Stimulated activated CD4-positive, alpha-beta T cell treated with anti-CD3 and anti-CD28 coated beads, Interleukin-1b, Interleukin-23, amount 100 ng/mL, for 1 hour (primary cell): ENCODE measurements at places on chromosomes 7 and 10.

DNA sequence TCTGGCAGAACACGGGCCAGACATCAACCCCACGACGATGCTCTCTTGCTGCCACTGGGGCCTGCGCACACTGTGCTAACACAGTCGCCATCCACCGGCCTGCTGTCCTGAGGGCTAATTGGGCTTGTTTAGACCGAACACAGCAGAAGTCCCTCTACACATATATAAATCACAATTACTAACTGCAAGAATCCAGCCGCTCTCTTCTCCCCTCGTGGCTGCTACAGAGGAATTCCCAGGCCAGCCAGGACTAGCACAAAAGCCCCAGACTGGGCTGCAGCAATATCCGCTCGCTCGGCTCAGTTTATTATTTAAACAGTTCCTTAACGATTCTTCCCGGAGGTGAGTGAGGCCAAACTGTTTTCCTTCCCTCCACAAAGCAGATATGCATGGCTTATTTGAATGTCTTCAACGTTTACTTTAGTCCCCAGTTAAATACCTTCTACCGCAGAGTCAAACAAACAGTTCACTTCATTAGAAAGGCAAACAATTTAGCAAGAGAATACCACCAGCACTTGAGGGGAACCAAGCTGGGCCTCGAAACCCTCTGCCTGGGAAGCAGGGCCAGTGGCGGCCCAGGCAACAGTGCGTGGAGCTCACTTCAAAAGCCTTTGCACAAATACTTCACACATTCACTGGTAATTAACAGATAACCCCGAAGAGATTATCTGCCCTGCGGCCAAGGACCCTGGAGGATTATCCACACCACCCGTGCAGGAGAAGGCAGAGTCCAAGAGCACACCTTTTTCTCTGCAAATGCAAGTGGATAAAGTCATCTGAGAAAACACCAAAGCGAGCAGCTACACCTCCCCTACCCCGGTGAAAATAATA is 145.3 kb downstream of the GLI3 start:
- no peak for DNase-seq

DNA sequence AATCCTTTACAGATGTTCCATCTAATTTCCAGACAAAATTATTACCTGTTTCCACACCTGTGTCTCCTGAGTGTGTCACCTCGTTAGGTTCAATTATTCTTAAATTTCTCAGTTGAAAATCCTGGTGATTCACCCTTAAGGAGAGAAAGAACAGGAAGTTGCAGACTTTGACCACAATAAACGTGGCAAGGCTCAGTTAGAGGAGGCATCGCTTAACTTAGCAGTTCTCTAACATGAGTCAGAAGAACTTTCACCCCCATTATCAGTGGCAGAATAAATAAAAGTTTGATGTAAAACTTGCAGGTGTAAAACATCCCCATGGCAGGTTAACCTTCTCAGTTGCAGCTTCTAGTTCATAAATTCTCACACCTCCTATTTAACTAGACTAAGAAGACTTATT is 8.3 kb downstream of the XPNPEP1 start:
- DNase-seq = no peak

- DNase-seq = no peak
Measured at GRCh38 chr7:33196221-33196620, 66.9 kb downstream of the BBS9 start.

GRCh38 chr7:24831240-24831639 is 74.0 kb upstream of the GSDME start:
- DNase-seq = no peak

DNA sequence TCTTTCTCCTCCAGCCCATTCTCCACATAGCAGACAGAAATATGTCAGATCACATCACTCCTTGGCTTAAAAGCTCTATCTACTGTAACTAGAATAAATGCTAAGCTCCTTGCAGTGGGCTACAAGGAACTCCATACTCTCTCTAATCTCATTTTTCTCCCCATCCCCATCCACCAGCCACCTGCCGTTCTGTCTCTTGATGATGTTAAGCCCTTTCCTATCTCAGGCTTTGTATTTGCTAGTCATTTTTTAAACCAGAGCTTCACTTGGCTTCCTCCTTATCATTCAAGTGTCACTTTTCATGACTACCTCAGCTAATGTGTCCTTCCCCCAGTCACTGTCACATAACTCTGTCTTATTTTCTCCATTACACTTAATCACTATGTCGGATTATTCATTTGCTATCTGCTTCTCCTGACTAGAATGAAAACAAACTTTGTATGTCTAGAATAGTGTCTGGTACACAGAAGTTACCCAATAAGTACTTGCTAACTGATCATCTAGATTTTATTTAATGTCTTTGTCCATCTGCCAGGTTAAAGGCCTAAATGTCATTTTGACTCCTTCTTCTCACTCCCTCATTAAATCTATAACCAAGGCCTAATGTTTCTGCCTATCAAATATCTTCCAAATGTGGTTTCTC is 87.2 kb upstream of the RPA3 start:
- no peak for DNase-seq

DNA sequence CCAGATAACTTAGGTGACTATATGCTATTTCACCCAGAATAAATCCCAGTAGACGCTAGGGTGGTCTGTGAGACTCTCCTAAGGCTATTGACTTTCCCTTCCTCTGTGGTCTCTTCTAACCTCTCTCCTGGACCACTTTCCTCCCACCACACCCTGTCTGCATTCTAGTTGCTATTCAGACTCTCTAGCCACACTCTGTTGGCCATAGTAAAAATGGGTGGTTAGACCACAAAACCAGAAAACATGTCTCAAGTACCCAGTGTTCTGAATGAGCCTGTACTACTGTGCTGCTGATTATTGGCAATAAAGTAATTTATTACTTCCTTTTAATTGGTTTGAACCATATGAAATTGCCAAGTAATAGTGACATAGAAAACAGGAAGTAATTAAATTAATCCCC is 240.8 kb downstream of the KIF20B start:
- DNase-seq = no peak

- no peak for DNase-seq
Measured at GRCh38 chr10:129601737-129602136, 134.7 kb downstream of the MGMT start.

- no peak for DNase-seq
Measured at GRCh38 chr7:140165422-140165821, 11.4 kb downstream of the KDM7A start.

GRCh38 chr7:38411404-38411803 is 138.0 kb upstream of the TARP start:
- DNase-seq = no peak

DNA sequence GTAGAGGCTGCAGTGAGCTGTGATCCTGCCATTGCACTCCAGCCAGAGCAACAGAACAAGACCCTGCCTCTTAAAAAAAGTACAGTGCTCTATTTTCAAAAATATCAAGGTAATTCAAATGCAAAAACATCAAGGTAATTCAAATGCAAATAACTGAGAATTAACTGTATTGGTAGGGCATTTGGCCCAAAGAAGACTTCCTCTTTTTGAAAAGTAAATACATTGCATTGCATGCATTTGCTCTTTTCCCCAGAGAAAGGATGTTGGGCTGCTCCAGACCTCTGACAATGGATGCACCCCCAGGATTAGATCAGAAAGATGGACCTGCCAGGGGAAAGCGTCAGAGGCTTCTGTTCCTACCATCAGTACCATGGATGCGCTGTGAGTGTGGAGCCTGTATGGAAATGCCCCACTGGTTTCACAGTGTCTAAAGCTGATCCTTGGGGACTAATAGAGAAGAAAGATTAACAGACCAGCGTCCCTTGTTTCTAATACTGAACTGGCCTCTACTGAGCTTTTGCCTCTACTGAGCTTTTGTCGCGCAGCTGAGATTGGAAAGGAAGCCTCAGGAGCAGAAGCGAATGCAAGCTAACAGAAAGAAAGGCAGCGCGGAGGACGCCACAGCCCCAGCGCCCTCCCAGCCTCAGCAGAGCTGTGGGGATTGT is 93.5 kb upstream of the LYZL2 start:
- DNase-seq = no peak

GRCh38 chr7:97971990-97972943 is 17.7 kb downstream of the OCM2 start:
- peak; percentile 52 for DNase-seq

DNA sequence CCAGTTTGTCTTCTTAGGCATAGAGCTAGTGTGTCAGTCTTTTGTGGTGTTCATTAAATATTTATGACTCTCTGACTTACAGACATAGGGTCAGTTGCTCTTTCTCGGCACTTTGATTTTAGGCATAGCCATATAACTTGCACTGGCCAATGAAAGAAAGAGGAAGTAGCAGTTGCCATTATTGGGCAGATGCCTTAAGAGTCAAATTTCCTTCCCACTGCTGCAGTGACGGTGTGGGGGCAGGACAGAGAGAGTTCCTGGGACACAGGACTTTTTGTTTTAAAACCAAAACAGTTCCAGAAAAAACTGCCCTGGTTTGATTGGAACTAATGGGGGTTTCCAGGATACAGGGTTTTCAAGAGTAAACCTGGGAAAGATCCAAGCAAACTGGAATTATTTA is 60.2 kb upstream of the PHF14 start:
- DNase-seq = no peak

- DNase-seq = no peak
Measured at GRCh38 chr10:86098187-86098881, 268.3 kb downstream of the GRID1 start.

- no peak for DNase-seq
Measured at GRCh38 chr7:51471210-51471980, 154.8 kb upstream of the COBL start.

- DNase-seq = no peak
Measured at GRCh38 chr10:5030989-5031388, 27.3 kb upstream of the AKR1C2 start.

DNA sequence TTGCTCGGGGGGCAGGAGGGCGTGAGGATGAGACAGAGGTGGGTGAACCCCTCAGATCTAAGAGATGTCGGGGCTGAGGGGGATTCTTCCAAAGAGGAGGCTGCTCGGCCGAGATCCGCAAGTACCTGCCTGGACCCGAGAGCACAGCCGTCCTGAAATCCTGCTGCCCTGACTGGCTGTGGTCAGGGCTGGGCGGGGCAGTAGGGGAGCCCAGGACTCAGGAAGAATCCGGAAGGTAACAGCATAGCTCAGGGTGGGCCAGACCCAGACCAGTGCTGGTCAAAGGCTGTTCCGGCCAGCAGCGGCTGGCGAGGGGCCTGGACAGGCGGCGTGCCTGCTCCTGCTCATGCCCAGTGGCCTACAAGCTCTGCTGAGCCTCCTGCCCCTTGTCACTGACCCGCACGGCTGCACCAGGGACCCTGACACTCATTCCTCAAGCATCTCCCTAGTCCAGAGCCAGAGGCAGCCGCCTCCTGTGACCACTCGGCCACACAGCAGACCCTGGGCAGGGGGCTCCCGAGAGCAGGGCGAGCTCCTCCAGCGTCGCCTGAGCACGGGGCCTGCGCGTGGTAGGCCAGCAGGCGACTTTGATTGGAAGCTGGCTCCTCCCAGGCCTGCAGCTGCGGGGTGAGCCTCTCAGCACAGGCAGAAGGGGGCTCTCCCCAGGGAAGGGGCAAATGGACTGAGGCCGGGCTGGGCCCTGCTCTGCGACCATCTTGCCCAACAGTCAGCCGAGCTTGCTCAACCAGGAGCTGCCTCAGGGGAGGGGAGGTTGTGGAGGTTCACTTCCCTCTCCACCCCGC is 3.1 kb upstream of the ADAP1 start:
- DNase-seq = no peak

DNA sequence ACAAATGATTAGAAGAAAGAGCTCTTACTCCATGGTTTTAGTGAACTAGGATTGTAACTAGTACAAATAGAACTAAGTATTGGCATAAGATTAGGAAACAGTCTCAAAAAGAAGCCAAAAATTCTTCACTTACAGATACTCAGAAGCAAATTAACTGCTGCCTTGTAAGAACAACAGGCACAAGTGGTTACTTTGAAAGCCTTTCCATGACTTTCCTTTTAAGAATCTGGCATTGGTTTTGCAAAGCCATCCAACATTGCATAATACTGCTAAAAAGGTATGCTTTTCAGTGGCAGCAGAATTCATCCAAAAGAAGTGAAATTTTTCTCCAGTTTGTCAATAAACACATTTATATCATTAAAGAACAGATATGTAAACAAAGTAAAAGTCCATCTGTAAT is 126.8 kb upstream of the ODAD2 start:
- DNase-seq = no peak

DNA sequence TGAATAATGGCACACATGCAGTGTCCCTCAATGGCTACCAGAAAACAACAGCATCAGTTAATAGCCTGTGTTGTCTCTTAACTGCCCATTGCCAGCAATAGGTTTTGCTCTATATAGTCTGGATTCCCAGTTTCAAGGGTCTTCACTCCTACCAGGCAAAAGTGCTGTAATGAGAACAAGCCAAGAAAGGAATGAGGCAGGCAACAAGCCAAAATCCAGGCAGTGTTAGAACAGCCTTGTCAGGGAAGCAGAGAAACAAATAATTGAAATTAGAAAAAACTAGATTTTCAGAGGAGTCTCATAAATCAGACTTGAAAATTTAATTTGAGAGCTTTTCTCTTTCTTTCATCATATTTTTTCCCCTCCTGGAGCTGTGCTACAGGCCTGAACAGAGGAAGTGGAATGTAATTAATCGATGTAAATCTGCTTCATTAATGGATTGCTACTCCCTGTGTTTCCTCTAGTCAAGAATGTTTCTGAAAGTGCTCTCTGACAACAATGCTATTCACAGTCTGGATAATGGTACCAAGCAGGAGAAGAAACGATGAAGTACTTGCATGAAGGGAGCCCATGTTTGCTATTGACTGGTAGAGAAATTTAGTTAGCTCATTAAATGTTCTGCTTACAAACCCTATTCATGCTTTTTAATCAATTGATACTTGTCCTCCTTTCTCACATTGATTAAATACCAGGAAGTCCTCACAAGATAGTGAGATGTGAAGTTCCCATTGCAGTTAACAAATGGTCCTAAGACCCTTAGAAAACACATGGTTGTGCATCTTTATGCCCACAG is 202.0 kb upstream of the LRRTM3 start:
- no peak for DNase-seq

GRCh38 chr10:30022590-30022989 is 36.8 kb downstream of the JCAD start:
- no peak for DNase-seq

DNA sequence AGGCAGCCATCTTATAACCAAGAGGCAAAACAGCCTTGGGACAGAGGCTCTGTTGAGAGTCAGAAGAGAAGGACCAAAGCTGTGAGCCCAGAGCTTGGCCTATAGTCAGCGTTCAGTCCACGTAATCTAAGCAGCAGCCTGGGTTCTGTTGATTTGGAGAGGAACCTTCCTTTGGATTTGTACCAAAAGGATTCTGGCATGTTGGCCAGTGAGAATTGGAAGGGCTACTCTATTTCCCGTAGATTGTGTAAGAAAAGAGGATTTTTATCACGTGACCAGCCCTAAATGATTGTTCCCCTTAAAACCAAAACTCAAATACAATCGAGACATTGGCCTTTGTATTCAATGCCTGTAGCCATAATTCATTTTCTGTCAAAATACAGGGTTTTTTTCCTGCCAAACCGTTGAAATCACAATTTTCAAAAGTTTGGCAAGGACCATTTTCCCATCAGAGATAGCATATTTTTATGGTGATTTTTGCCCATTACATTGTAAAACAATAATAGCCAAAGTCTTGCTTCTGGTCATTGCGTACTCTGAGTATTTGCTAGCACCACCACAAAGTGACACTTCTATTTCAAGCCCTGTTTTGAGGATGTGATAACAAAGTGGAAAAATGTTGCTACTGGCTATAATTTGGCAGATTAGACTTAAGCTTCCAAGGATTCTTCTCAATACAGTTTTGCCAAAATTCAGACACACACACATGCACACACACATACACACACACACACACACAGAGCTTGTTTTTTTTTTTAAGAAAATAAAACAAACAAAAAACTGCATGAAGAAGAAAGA is 23.1 kb upstream of the BMPER start:
- no peak for DNase-seq
